KBM-7 (cell line): ENCODE measurements at places on chromosomes 1 and 21.

DNA sequence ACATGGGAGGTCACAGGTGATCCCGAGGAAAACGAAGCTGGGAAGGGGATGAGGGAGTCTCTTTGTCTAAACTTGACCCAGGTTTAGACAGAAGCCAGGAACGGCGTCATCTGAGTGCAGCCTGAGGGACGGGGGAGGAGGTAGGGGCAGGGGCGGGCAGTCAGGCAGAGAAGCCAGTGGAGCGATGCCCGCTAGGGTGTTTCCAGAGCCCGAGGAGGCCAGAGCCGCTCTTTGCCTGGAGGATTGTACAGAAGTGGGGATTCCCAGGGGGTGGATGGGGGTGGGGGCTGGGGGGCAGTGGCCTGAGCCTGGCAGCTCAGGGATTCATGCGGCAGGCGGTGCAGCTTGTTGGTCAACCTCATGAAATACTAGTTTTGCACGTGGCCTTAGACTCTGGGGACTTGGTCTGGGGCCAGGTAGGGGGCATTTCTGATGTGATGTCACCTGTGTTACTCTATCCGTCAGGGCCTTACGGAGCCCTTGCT is 58.4 kb downstream of the VPS26C start:
- DNase-seq = no peak

GRCh38 chr1:31700468-31701090 is 3.2 kb downstream of the COL16A1 start:
- DNase-seq = no peak

DNA sequence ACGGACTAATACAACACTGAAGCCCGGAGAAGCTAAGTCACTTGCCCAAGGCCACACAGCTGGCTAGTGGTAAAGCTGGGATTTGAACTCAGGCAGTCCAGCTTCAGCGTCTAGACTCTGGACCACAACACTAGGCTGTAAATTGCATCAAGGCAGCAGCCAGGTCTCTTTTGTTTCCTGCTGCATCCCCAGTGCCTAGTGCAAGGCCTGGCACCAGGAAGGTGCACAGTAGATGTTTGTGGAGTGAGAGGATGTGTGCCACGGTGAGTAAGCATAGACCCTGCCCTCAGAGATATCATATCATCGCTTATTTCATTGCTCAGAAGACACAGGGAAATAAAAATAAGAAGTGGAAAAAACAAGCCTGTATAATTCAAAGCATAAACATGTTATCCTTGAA is 40.9 kb downstream of the IGSF21 start:
- DNase-seq = no peak

DNA sequence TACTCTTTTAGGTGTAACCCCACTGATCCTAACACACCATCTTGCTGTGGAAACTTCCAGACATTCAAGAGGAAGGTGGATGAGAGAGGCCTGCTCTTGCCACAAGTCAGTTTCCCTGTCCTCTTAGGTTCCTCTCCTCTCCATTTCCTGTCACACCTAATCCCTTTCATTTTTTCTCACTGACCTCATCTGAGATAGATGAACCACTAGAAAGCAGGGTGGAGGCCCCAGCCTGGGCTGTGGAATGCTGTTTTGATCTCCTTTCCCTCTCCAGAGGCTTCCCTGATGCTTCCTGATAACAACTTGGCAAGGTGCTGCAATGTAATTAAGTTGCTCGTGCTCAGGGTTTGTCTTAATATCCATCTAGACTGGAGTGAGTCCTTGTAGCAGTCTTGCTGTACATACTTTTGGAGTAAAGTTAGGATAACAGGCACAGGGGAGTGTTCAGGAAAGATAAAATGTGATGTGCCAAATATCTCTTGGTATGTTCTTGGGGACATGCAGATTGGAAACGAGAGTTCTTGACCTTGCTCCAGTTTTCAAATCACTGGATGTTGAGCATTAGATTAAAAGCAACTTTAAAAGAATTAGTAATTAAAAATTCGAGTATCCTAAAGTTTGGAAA is 11.2 kb downstream of the LRRC42 start:
- DNase-seq = no peak
